RWPE1 (cell line): ENCODE measurements at places on chromosomes 3 and 15.
A peak's percentile ranks its signal among the peaks of the same experiment; 100 is the strongest.

DNA sequence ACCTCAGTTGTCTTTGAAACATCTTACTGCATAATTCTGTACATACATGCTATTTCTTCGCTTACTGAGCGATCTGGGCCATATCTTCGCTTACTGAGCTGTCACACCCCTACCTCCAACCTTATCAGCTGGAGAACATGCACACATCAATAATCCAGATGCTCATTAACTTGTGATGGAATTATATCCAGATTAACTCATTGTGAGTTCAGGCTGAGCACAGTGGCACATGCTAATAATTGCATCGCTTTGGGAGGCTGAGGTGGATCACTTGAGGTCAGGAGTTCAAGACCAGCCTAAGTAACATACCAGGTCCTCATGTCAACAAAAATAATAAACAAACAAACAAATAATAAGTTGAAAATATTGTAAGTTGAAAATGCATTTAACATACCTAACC is 19.3 kb upstream of the ANXA2 start:
- no peak for DNase-seq

DNA sequence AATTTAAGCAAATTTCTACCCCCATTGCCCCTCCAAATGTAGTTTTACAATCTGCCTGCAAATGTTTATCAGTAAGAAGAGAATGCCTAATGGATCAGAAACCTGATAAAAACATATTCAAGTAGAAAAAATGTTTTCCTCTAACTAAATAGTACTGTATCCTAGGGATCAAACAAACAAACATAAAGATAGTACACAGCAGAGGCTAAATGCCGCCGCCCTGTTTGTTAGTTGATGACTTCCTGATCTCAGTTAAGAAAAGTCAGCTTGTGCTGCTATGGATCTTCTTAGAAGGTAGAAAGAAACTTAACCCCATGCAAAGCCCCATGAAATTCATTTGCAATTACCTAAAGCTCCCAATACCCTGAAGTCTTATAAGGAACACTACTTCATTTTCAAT is 387.3 kb upstream of the THBS1 start:
- no peak for DNase-seq

DNA sequence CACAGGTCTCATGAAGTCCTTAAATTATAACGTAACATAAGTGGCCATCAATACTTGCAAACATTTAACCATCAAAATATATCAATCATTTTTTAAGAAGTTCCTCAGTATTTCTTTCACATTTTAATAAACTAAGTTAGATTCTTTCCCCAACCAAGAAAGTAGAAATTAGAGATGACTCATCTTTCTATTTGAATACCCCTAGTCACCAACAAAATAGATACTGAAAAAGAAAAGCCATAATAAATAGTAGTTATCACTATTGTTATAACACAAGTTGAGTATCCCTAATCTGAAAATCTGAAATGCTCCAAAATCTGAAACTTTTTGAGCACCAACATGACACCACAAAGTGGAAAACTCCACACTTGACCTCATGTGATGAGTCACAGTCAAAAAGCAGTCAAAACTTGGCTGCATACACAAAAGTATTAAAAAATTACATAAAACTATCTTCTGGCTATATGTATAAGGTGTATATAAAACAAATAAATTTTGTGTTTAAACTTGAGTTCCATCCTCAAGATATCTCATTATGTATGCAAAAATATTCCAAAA is 3.7 kb downstream of the SHQ1 start:
- DNase-seq, result no peak

GRCh38 chr3:194869482-194870169 is 183.9 kb downstream of the FAM43A start:
- DNase-seq, result peak; percentile 59
